ENCODE measurements at places on chromosomes 6 and 20. TPM values are rescaled to one million over a fixed set of nuclear protein-coding genes. Genes with fewer than 3 reads are reported as not detected.
A peak's percentile ranks its signal among the peaks of the same experiment; 100 is the strongest.

GRCh38 chr6:84304881-84305280 is 77.4 kb upstream of the CEP162 start:
- DNase-seq: no peak

- DNase-seq: no peak
Observed at GRCh38 chr20:63825331-63826118, 5.5 kb downstream of the ZBTB46 start.

DNA sequence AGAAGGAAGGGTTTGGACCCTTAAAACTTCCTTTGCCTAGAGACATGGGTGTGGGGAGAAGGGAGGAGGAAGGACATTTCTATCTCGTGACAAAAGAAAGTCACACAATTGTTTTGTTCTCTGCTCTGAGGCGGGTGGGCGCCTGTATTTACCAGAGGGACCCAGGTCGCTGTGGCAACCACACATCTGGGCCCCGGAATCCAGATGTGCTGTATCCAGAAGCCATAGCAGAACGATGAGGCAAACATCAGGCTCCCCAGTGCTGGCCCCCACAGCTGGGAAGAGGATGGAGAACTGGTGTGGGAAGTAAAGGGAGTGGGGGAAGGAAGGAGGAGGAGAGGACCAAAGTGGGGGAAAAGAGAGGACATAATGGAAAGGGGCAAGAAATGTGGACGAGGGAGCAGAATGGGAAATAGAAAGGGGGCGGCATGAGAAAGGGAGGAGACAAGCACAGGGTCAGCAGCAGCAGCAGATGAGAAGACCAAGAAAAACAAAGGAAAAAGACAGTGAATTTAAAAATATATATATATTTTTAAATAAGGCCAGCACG is 3.4 kb upstream of the TNXB start:
- no peak for DNase-seq

- no peak for DNase-seq
Observed at GRCh38 chr6:43240950-43241349, 2.3 kb upstream of the TTBK1 start.

SEMG1 gene
- not detected for total RNA-seq

DNA sequence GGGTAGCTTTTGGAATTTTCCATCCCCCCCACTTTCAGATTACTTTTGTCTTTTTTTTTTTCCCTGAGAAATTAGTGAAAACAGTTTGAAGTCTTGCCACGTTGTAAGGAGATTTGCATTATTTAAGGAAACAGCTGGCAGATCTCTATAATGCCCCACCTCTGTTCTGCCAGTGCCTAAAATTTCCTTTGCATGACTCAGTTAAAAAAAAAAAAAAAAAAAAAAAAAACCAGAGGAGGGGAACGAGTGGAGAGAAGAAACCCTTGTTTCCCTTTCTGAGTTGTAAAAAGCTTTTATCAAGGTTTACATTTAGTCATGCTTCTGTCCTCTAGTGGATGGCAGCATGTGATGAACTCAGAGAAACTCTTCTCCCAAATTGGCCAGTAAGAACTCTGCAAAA is 33.5 kb downstream of the CARMIL1 start:
- DNase-seq: no peak

COL9A1 gene
- not detected for total RNA-seq

CTAGE9 gene
- 0.21 TPM for total RNA-seq

- peak; percentile 12 for DNase-seq
Observed at GRCh38 chr6:142694054-142694453, 250.9 kb downstream of the HIVEP2 start.

DNA sequence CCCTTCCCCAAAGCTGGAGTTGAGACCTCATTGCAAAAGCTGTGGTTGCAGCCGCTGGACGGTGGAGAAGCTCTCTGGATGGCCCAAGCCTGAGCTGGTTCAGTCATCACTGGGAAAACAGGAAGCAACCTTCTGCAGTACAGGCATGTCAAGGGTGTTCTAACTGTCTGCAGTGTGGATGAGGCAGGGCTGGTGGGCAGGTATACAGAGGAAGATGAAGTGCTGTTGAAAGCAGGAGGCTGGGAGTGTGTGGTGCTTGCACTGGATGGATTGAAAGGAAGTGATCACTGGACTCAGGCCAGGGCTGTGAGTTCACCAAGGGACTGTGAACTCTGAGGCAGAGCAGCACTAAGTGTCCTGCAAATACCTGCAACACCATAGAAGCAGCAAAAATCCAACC is 89.0 kb upstream of the NOX3 start:
- DNase-seq: no peak

- DNase-seq: no peak
Observed at GRCh38 chr20:36155991-36156390, 1.5 kb downstream of the EPB41L1 start.

RPP40 gene
- 11.2 TPM for total RNA-seq

BEND6 gene
- total RNA-seq: not detected

- DNase-seq: no peak
Observed at GRCh38 chr6:91483415-91484105, 896.7 kb upstream of the MAP3K7 start.

SEL1L2 gene
- total RNA-seq: not detected

DNA sequence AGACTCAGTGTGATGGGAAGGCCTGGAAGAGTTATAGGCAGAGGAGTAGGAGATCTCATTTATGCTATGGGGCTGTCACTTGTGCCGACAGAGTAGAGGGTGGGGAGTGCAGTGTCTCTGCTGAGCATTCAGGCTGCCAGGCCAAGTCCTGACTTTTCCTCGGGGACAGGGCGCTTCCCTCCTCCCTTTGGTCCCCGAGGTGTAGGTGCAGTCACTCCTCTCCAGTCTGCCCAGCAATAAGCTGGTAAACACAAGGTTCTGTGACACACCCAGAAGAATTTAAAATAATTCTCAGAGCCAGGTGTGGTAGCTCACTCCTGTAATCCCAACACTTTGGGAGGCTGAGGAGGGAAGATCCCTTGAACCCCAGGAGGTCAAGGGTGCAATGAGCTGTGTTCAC is 109.4 kb downstream of the CRYBG1 start:
- no peak for DNase-seq

DNA sequence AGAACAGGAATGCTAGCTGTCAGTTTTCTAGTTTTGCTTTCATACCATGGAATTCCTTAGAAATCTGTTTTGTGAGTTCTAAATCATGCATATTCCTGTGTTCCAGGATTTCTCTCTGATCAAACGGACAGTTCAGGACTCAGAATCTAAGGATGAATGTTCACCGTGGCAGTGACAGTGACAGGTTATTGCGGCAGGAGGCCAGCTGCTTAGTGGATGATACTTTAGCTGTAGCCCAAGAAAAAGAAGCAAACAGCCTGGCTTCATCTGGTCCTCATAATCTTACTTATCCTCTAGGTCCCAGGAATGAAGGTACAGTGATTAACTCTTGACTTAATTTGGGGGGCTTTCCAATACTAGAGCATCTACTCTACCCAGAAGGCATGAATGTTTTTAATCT is 27.1 kb downstream of the KCTD20 start:
- no peak for DNase-seq

Data from activated CD4-positive, alpha-beta T cell treated with anti-CD3 and anti-CD28 coated beads for 36 hours (primary cell).